ENCODE measurements at places on chromosomes 11 and 22. TPM values are rescaled to one million over a fixed set of nuclear protein-coding genes. Genes with fewer than 3 reads are reported as not detected.

Gene CHRM1
- total RNA-seq = not detected

Gene CYP2R1
- 7.0 TPM for total RNA-seq

Gene USP35
- total RNA-seq = 9.0 TPM

Gene TRIM51
- total RNA-seq = not detected
